ENCODE measurements at places on chromosomes 2 and 18.
A peak's percentile ranks its signal among the peaks of the same experiment; 100 is the strongest.

GRCh38 chr2:131112529-131112928, 7.4 kb downstream of the PLEKHB2 start:
- DNase-seq, result no peak

GRCh38 chr2:147824620-147825019, 20.2 kb upstream of the ACVR2A start:
- DNase-seq, result no peak

DNA sequence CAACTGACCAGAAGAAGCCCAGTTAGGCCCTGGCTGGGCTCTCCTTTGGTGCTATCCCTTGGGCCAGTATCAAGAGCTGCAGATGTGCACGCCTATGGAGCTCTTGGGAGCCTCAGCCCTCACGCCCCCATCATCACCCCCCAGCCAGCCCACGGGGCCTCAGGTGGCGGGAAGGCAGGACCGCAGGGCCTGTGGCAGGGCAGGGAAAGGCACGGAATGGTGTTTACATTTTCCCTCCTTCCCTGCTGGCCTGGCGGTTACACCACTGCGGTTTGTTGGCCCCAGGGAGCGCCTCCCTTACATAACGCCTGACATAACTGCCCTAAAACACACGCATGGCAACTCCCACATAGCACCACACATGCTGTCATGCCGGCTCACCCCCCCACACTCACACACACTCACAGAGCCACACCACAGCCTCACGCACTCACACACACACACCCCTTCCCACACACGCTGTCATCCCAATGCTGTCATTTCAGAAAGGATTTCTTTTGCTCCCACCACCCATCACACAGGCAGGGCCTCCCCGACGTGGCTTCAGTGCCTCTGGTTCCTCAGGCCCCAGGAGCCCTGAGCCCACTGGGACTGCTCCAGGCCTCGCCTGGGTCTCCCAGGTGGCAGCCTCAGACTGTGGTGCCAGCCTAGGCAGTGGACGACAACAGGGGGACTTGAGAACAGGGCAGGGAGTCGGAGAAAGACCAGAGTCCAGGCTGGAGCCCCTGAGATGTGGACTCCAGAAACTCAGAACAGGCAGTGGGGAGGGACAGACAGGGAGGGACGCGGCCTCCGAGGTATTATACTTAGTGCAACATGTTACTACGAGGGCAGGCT, 15.7 kb downstream of the ZFP36L2 start:
- peak; percentile 73 for DNase-seq

- no peak for DNase-seq
Observed at GRCh38 chr2:134578316-134578715, 140.5 kb downstream of the TMEM163 start.

DNA sequence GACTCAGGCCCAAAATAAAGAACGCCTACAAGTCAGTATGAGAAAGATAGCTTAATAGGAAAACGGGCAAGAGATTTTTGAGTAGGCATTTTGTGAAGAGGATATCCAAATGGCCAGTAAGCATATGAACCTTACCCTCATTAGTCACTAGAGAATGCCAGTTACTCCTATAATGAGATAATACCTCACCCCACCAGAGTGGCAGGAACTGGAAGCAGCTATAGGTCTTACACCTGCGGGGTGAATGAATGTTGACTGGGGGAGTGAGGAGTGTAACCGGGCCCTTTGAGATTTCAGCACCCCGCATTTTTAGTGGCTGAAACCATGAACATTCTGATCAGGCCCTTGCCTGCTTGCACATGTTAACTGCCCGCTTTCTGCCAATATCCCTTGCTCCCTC, 7.5 kb upstream of the PTPN2 start:
- DNase-seq, result no peak

GRCh38 chr18:59484131-59484530, 125.1 kb upstream of the LMAN1 start:
- no peak for DNase-seq

DNA sequence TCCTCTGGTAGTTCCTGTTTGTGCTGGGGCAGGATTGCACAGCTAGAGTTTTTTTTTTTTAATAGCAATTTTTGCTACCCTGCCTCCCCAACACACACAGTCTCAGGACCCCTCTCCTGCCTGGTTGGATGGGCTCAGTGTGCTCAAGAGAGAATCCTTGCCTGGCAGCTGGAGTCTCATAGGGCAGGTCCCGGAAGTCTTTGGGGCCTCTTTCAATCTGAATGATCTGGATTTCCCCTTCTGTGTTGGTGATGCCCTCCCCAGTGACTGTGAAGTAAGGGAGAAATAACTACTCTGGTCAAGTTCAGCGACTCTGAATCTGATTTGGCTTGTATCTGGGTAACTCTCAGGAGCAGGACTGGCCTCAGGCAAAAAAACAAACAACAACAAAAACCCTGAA, 220.6 kb upstream of the LRRTM1 start:
- no peak for DNase-seq

DNA sequence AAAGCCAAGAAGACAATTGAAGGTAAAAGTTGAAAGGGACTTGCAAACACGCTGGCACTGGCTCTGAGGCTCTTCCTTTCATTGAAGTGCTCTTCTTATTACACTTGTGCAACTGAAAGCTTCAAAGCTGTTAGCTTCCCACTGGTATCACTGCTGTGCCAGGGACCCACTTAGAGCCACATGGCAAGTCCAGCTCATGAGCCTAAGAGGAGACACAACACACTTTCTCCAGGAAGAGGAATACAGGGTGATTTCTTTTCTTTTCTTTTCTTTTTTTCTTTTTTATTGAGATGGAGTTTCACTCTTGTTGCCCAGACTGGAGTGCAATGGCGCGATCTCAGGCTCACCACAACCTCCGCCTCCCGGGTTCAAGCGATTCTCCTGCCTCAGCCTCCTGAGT, 218.2 kb downstream of the ATAD2B start:
- no peak for DNase-seq

DNA sequence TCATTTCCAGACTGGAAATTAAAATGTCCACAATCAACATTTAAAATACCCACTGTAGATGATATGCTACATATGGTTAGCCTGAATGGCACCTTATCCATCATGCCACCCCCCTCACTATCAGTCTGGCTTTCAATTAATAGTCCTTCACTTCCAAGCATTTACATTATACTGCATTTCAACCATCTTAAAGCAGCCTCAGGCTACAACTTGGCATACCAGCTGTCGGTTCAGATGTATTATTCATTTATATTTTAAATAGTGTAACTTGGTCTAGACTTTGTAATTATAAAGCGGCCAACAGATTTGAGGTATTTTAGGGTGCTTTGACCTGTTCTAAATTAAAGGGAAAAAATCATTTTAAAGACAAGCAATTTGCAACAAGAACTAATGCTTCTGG, 2.6 kb downstream of the GCG start:
- DNase-seq, result no peak

DNA sequence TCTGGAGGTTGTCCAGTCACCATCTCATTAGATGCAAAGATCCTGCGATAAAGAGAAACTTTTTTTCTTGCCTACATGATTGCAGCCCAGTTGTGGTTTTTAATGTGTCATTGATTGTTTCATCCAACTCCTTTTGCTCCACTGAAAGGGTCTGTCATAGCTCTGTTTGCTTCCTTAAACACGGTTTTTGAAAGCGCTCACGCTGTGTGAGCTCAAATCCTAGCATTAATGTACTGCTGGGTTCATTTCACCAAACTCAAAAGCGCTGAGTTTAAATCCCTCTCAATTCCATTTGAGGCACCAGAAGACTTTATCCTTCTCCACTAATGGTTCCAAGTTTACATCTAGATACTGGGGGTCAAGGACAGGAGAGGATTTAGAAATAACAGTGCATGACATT, 53.6 kb downstream of the CDK15 start:
- peak; percentile 37 for DNase-seq

DNA sequence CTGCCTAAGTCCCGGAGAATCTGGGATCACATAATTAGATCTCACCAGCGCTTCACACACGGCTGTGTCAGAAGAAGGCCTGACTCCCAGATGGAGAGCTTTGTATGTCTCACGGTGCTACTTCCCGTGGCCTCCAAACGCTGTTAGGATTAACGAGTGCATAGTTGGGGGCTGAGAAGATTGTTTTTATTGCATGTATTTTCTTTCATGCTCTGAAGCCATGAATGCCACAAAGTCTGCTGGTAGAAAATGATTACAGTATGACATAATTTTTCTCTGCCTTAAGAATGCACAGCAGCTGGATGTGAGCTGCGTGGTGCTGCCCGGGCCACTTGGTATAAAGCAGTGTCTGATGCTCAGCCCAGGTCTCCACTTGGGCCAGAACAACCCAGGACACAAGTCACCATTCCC, 166.5 kb downstream of the SEPTIN10 start:
- DNase-seq, result peak; percentile 93

GRCh38 chr2:47626664-47627063, 156.3 kb upstream of the MSH6 start:
- no peak for DNase-seq

DNA sequence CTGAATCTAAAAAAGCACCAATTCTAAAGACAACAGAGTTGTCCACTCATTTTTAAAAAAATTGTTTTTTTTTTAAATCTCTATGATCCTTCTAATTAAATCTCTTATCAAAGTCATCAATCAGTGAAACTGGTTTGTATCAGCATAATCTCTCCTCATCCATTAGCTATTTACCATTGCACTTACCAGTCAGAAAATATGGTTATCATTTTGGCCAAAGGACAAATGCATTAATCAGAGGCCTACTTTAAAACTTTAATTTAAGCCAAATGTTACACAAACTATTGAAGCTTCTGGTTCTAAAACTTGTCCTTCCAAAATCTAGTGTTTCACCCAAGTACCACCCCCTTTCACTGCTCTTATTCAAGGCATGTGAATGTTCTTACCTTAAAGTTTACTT, 3.8 kb downstream of the C18orf32 start:
- no peak for DNase-seq

- DNase-seq, result no peak
Observed at GRCh38 chr2:195428673-195429072, 228.4 kb upstream of the SLC39A10 start.

GRCh38 chr2:171923206-171923605, 945 bp downstream of the HAT1 start:
- no peak for DNase-seq

GRCh38 chr2:186883666-186884065, 34.7 kb upstream of the ZSWIM2 start:
- no peak for DNase-seq

DNA sequence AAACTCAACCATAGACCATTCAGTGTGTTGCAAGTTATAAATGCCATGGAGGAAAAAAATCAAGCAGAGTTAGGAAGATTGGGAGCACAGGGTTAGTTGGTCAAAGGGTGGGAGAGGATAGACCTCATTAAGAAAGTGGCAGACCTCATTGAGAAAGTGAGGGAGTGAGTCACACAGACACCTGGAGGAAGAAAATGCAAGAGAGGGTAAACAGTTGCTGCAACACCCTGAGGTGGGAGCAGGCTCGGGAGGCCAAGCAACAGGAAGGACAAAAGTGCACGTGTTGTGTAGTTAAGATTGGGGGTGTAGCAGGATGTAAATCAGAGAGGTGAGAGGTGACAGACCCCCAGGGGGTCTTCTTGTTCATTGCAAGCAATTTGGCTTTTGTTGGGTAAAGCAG, 6.4 kb downstream of the IL1RL1 start:
- DNase-seq, result no peak

- no peak for DNase-seq
Observed at GRCh38 chr18:48954886-48955819, 4.4 kb upstream of the SMAD7 start.

GRCh38 chr18:79531926-79532312, 136.2 kb downstream of the NFATC1 start:
- DNase-seq, result no peak

DNA sequence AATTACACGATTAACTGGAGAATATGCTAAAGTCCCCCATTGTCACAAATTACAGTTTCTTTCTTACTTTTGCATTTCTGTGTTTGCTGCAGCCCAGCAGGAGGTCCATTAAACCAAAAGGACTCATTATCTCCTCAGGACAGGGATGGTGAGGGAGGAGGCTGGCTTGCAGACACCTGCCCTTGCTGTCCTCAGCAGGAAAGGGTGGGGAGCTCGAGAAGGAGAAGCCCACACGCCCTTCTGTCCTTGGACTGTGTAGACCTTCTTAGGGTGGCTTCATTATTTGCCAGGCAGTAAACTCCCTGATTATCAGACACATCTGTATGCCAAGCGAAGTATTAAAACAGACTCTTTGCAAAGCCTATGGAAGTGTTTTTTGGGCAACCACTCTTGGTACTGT, 196.0 kb downstream of the LDLRAD4 start:
- no peak for DNase-seq

GRCh38 chr2:110828330-110828729, 96.0 kb downstream of the ACOXL start:
- DNase-seq, result no peak

- no peak for DNase-seq
Observed at GRCh38 chr2:10523406-10524189, 75.5 kb upstream of the ODC1 start.

GRCh38 chr2:171407030-171407675, 26.6 kb downstream of the METTL8 start:
- DNase-seq, result no peak

DNA sequence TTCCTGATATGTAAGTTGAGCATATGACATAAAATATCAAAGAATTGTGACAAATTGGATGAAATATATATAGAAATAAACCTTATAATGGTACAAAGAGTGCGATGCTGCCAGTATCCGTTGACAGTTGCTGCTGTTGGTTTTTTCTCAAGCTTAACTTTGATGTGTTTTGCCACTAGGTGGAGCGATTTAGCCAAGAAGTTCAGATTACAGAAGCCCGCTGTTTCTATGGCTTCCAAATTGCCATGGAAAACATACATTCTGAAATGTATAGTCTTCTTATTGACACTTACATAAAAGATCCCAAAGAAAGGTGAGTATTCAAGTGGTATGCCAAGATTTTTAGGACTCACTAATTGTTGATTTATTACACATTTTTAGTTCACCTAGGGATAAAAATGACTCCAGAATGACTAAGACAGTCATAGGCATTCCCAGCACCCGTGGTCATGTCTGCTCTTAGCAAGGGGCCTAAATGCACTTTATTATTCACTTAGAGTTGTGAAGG, 2.1 kb downstream of the RRM2 start:
- DNase-seq, result peak; percentile 52

GRCh38 chr18:63126134-63127069, 193.2 kb downstream of the BCL2 start:
- DNase-seq, result no peak

DNA sequence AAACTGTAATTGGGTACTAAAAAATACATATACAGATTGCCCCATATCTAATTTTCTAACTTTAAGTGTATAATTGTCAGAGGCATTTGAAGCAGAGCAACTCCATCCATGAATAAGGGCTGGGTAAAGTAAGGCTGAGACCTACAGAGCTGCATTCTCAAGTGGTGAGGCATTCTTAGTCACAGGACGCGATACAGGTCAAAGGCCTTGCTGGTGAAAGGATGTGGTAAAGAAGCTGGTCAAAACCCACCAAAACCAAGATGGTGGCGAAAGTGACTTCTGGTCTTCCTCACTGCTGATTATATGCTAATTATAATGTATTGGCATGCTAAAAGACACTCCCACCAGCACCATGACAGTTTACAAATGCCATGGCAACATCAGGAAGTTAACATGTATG, 50.0 kb downstream of the SLC8A1 start:
- DNase-seq, result peak; percentile 49

- DNase-seq, result no peak
Observed at GRCh38 chr2:24490181-24490689, 819 bp upstream of the NCOA1 start.

GRCh38 chr18:58915006-58915799, 50.5 kb downstream of the ZNF532 start:
- no peak for DNase-seq

Measured in AG04450 (cell line).